Motor neuron (in vitro differentiated cells): ENCODE measurements at places on chromosomes 12 and 14. TPM values are rescaled to one million over a fixed set of nuclear protein-coding genes. Genes with fewer than 3 reads are reported as not detected.
A peak's percentile ranks its signal among the peaks of the same experiment; 100 is the strongest.

Gene PDE3A
- 9.2 and 9.4 TPM in 2 replicates for total RNA-seq

- no peak for ATAC-seq
Measured at GRCh38 chr12:53688134-53688533, 12.3 kb upstream of the ATP5MC2 start.

DNA sequence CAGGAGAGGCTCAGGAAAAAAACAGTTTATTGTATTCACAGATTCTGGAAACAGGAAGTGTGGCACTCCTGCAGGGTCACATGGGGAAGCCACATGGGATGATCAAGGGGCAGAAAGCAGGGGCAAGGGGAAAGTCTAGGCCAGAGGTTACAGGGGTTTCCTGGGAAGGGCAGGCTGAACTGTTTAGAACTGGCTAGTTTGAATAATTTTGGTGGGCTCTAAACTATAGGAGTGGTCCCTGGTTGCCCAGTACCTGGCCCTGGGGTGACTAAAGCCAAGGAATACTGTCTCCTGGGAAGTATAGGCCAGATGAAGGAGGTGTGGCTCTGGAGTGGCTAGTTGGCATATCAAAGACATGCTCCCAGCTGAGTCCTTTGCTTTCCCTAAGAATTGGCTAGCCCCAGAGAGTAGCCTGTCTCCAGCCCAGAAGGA is 169.2 kb downstream of the SLC41A2 start:
- ATAC-seq: peak; percentile 81

GRCh38 chr14:95713596-95714371 is at the start of gene TCL1A:
TSS of gene TCL1A (minus strand) at chr14:95714125. CDS start at chr14:95714066, 59 bp downstream.
- ATAC-seq: no peak

Gene KRT75
- total RNA-seq: 0.34 TPM in 1 of 2 replicates, not detected in the other

Gene ACACB
- total RNA-seq: 3.9 and 4.1 TPM in 2 replicates

Gene GOLGA5
- total RNA-seq: 67.3 and 70.0 TPM in 2 replicates

- no peak for ATAC-seq
Measured at GRCh38 chr14:98144964-98145363, 1127.0 kb downstream of the BCL11B start.

DNA sequence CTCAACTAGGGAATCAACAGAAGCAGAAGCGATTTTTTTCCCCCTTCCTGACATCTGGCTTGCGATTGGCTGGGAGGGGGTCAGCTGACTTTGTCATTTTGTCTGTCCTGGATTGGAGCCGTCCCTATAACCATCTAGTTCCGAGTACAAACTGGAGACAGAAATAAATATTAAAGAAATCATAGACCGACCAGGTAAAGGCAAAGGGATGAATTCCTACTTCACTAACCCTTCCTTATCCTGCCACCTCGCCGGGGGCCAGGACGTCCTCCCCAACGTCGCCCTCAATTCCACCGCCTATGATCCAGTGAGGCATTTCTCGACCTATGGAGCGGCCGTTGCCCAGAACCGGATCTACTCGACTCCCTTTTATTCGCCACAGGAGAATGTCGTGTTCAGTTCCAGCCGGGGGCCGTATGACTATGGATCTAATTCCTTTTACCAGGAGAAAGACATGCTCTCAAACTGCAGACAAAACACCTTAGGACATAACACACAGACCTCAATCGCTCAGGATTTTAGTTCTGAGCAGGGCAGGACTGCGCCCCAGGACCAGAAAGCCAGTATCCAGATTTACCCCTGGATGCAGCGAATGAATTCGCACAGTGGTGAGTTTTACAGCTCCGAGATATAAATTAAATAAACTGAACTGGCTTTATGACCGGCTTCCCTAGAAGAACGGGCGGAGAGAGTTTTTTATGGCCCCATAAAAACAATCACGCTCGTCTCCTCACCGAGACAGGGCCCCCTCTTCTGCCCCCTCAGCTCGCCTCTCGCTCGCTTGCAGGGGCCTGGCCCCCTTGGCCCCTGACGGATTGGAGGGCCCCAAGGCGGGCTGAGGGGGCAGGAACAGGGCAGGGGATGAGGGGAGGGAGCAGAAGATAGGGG is at the start of gene HOXC6:
Gene HOXC6, plus strand, starts transcription at position 127 of the 888 bp plus-strand sequence. Its CDS starts 82 bp downstream, at position 209.
- ATAC-seq: peak; percentile 22

DNA sequence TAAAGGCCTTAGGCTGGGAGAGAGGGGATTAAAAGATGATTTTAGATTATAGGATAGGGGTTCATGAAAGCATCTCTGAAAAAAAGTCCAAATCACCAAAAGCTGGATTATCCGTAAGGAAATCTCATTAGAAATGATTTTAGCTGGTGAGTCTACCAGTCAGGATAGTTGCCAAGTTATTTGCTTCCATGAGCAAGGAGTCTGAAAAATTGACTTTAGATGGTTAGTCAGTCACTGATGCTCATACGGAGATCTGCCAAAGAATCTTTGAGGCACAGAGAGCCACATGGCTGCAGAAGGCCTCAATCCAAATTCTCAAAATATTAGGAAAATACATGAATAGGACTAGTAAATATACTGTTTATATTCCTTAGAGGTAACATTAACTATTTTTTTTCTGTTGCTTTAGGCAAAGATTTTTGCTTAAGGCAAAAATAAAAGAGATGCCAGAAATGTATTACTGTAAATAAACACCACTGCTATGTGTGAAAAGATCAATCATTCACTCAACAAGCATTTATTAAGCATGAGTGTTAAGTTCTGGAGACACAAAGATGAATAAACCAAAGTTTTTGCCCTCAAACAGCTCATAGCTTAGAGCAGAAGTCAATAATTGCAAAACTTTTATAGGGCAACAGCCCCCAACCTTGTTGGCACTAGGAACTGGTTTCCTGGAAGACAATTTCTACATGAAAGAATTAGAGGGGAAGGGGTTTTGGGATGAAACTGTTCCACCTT is 105.2 kb downstream of the BBS10 start:
- ATAC-seq: no peak

GRCh38 chr12:31238764-31239387 is 87.1 kb downstream of the SINHCAF start:
- ATAC-seq: peak; percentile 65

GRCh38 chr12:41108032-41108431 is 80.1 kb upstream of the PDZRN4 start:
- peak; percentile 18 for ATAC-seq

DNA sequence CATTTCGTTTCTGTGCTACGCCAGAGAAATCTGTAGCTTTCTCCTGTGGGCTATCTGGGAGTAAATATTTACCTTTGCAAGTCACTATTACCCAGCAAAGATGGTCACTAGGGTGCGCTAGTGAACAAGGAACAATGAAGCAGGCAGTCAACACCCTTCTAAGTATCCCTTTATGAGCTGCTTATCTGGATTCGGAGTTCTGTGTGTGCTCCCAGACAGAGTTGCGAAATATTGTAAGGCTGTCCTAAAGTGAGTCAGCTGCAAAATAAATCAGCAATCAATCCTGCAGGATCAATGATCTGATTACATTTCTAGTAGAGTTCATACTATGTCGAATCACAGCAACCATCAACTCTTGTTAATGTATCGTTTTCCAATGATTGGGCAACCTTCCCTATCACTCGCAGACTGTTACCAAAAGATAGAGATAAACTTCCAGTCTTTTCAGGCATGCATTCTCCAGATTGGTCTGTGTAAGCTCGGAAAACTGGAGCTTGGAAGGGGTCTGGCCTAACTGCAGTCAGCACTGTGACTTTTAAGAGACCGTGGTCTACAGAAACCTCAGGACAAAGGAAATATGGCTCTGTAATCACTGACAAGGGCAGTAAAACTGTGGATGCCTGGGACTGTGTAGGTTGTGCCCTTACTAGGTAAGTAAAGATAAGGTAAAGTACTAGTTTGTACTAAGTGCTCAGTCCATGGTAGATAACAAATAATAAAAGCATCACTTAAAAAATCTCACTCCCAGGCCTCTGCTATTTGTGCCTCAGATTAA is 133.5 kb downstream of the KCNK10 start:
- peak; percentile 98 for ATAC-seq

Gene MUCL1
- total RNA-seq: 4.2 and 6.6 TPM in 2 replicates
